ENCODE measurements at places on chromosomes 3 and 15.

DNA sequence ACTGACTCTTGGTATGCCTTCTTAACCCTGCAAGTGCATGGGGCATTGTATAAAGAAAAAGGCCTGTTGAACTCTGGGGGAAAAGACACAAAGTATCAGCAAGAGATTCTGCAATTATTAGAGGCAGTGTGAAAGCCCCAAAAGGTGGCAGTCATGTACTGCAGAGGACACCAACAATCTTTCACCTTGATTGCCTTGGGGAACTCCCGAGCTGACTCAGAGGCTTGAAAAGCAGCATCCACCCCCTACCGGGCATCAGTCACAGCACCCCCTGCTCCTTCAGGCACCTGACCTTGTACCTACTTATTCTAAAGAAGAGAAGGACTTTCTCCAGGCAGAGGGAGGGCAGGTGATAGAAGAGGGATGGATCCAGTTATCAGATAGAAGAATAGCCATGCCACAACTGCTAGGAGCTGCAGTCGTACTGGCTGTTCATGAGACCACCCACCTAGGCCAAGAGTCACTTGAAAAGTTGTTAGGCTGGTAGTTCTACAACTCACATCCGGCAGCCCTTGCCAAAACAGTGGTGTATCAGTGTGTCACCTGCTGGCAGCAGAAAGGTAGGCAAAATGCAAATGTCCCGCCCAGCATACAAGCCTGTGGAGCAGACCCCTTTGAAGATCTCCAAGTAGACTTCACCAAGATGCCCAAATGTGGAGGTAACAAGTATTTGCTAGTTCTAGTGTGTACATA lies 241.6 kb upstream of the CNTN6 start:
- DNase-seq = no peak

DNA sequence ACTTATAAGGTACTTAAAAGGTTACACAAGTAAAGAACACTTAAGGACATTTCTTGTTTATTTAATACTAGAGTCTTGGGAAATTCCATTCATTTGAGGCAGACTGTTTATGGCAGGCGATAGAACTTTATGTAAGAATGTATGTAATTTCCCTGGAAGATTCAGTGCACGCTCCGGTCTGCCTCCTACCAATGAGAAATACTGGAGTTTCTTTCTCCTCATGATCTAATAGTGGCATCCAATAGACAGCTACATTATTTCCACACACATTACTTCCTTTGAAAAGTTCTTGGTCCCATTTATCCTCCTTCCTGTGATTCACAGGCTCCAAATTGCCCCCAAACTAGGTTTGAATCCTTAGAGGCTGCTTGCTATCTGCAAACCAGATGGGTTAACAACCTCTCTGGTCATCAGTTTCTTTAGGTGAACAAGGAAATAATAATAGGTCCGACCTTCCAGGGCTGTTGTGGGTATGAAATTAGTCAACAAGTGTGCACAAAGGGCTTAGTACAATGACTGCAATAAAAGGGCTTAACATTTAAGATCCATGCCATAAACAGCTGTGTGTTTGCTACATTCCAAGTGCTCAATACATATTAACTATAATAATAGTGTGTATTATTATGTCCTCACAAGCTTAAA lies 30.7 kb downstream of the EIF4E3 start:
- DNase-seq = no peak

DNA sequence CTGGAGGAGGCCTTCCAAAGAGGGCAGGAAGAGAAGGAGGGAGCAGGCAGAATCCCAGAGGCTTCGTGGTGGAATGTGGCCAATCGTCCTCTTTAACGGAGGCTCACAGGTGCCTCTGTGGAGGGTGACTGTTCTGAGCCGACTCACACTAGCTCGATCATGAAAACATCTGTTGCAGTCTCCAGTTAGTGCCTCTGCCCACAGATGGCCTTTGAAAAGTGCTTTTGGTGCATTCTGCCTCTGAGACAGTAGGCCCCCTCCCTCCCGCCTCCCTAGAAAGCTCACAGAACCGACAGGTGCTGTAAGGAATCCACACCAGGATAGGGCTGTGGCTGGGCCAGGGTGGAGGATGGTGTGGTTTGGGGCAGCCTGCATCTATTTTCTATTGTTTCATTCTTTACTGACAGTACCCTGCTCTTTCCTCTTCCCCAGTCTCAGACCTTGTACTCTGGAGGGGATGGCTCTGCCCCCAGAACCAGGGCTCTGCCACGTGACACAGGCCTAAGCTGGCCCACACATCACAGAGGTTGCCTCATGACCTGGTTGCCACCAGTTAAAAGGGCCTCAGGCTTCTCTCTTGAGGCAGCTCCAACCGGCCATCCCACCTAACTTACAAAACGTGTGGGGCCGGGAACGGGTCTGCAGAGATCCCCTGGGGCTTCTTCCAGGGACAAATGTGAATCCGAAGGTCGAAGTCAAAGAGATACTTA lies 27.2 kb upstream of the PIGZ start:
- DNase-seq = no peak

GRCh38 chr3:129558772-129559564 lies 16.0 kb downstream of the H1-8 start:
- DNase-seq = no peak

DNA sequence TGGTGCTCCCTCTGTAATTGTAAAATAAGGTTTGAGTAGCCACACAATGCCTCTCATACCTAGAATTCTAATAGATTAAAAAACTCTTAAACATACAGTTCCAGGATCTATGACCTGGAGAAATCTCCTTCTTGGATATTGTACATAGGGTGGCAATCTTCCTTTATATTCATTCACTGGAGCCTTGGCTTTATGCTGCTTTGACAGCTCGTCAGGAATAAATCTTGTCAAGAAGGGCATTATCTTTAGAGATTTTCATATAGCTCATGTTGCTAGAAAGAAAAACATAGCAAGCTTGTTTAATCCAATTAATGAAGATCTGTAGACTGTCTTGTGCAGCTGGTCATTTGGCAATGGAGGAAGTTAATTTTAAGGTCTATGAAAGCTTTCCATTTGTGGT lies 131.1 kb downstream of the PYDC2 start:
- no peak for DNase-seq

GRCh38 chr15:98941595-98942255 lies 65.9 kb downstream of the PGPEP1L start:
- no peak for DNase-seq

- DNase-seq = no peak
Observed at GRCh38 chr15:26115229-26115943, 252.3 kb upstream of the ATP10A start.

DNA sequence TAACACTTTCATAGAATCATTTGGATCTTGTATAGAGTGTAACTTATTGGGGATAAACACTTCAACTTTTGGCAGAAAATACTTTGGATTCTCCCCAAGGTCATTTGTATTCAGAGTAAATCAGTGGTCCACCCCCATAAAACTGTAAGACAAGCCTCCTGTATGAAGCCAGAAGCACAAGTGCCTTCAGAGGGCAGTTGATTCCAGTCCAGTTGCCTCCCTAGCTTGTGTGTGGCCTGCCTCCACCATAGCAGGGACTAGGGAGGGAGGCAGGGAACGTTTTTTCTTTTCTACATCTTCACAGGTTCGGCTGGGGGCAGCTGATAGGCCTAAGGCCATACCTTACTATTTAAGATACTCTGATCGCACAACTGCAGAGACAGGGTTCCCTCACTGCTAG lies 11.6 kb downstream of the GORASP1 start:
- no peak for DNase-seq

- DNase-seq = no peak
Observed at GRCh38 chr3:126212250-126212619, 31.8 kb upstream of the ALDH1L1 start.

DNA sequence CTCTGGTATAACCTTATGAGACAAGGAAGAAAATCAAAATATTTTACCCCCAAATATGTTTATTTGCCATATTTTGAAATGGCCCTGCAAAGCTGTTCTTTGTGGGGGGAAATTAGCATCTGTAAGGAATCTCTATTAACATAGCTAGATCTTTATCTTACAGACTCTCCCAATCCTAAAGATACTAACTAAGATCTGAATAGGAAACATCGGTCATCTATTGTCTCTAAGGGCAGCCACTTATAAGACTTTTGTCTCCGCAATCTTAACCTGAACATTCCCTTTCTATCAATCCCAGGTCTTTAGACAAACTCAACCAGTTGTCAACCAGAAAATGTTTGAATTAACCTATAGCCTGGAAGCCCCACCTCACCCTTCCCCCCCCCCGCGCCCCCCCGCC lies 21.2 kb downstream of the UMPS start:
- no peak for DNase-seq

GRCh38 chr3:9110316-9110715 lies 139.1 kb downstream of the SRGAP3 start:
- DNase-seq = no peak

- no peak for DNase-seq
Observed at GRCh38 chr15:28936081-28936480, 50.3 kb downstream of the APBA2 start.
